ENCODE measurements at places on chromosomes 6 and 20. TPM values are rescaled to one million over a fixed set of nuclear protein-coding genes. Genes with fewer than 3 reads are reported as not detected.

The HSP90AB1 gene
- 662 TPM for total RNA-seq

The CNR1 gene
- total RNA-seq = 3.8 TPM

The CLVS2 gene
- not detected for total RNA-seq

The APCDD1L gene
- 1.3 TPM for total RNA-seq

The KIAA1755 gene
- 8.0 TPM for total RNA-seq

The FARS2 gene
- 14.6 TPM for total RNA-seq

DNA sequence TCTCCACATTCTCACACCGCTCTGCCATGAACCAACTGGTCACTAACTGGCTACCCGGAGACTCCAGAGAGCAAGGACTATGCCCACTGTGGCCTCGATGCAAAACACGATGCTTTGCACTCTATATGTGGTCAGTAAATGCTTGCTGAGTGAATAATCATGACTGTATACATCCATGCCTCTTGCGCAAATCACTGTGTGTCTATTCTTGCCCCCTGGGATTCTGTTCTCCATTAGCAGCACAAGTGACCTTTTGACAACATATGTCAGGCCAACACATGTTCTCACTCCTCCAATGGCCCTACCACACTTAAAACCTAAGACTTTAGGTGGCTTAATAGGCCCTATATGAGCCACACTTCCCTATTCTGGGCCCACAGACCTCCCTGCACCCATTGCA lies 16.9 kb downstream of the KIF16B start:
- DNase-seq = no peak

DNA sequence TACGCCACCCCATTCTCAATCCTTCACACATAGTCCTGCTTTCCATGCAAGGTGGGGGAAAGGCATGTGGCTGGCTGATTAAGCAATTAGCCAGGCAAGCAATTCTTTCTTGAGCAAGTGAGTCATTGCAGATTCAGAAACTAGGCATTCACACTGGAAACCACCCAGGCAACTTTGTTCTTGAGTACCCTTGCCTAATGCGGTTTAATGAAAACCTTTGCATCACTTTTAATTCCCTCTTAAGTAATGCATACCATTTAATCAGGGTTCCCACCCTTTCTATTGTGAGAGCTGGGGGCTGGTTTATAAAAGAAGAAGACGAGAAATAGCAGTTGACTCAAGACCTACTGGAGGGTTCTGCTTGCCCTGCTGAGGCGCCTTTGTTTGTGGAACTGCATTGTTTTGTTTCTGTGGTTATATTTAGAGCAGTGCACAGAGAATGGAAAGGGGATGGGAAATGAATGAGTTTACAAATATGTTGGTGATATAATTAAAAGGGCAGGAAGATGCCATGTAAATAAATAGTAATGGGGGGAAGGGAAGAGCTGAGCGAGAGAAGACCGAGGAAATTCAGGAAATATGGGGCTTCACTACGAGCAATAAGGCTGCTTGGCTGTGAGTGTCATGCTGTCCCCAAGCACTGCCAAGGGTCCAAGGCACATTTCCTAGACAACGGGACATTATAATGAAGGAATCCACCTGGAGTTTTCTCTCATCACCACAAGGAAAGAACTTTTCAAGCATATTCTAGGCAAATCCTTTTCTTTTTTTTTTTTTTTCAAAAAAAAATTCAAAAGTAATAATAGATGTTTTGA lies 48.8 kb upstream of the TSHZ2 start:
- no peak for DNase-seq

GRCh38 chr6:156842598-156843250 lies 65.5 kb downstream of the ARID1B start:
- no peak for DNase-seq

DNA sequence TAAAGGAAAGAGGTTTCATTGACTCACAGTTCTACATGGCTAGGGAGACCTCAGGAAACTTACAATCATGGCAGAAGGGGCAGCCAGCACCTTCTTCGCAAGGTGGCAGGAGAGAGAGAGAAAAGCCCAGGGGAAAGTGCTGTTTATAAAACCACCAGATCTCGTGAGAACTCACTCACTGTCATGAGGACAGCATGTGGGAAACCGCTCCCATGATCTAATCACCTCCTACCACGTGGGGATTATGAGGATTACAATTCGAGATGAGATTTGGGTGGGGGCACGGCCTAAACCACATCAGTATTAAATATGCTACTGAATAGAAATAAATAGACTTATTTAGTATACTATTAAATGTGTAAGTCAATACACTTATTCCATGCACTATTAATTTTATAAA lies 70.6 kb upstream of the TCF21 start:
- no peak for DNase-seq

GRCh38 chr6:3306848-3307247 lies 48.1 kb downstream of the PSMG4 start:
- no peak for DNase-seq

DNA sequence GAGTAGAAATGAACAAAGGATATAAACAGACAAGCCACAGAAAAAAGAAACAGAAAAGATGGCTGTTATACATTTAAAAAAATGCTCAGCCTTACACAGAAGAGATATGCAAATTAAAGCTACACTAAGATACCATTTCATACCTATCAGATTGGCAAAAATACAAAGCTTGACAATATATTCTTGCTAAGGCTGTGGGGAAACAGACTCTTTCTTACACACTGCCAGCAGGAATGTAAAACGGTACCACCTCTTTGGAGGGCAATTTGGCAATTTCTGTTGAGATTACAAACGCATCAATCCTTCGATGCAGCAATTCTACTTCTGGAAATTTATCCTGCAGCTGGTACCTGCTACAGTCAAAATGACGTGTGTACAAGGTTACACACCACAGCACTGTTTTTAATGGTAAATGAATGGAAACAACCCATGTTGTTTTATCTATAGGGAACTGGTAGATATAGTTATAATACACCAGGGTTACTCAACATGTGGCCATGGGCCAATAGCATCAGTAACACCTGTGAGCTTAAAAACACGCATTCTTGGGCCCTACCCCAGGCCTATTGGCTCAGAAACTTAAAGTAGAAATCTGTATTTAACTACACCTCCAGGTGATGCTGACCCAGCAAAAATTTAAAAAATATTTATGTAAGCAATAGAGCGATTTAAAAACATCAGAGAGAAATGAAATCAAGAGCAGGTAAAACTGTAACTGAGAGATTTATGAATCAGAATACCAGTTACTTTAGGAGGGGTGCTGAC lies 53.3 kb downstream of the TRAM2 start:
- no peak for DNase-seq
